ENCODE measurements at places on chromosomes 11 and 22. TPM values are rescaled to one million over a fixed set of nuclear protein-coding genes. Genes with fewer than 3 reads are reported as not detected.
A peak's percentile ranks its signal among the peaks of the same experiment; 100 is the strongest.

DNA sequence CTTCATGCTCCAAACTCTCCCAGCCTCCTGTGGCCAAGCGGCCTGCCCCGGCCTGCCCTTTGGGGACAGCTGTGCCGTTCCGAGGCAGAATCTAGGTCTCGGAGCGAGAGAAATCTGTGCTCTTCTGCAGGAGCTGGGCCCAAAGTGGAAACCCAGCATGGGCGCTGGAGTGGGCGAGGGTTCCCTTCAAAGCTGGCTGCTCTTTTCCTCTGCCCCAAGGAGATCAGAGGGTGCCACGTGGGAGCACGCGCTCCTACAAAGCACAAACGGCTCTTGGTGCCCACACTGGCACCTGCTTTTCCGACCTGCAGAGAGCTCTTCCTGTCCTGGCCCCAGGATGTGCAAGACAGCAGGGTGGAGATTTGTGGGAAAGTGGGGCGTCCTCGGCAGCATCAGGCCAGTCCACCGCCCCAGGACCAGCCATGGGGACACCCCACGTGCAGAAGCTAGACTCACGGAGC is 6.9 kb downstream of the OSBPL5 start:
- DNase-seq: no peak

DNA sequence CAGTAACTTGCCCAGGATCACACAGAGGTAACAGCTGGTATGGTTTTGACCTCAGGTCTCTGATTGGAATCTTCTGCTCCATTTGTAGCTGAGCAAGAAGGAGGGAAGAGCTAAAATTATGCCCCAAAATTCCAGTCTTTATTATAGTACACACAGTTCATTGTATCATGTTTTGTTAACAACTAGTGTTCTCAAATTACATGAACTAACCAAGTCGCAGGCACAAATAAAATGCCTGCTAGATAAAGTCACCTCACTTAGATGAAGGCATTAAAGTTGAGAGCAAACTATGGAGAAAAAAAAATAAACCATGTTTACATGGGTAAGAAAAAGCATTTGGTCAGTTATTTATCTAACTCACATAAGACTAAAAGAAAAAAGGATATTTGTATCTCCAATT is 58.8 kb downstream of the PDGFD start:
- DNase-seq: no peak

DNA sequence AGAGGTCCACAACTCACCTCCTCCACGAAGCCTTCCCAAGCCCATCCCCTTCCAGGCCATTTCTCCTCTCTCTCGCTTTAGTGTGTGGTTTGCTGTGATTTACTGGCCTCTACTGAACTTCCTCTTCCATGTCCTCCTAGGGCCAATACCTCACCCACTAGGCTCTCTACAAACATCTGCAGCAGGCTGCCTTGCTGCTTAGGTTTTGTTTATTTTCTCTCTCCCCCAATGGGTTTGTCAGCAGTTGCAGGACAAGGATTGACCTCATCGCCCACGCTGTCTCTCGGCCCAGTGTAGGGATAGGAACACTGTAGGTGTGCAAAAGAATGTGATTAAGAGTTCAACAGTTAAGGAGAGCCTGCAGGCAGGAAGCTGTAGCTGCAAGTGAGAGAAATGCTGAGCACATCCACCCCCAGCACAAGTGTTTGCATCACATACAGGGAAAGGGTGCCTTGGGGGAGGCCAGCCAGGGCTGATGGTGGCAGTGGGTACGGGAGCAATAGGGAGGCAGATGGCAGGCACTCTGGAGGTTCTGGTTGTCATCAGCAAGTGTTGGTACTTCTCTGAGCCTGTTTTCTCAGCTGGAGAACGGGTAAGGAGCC is 1.4 kb downstream of the PC start:
- DNase-seq: peak; percentile 63

Gene ZP1
- total RNA-seq: not detected

Gene NPAS4
- total RNA-seq: not detected

Gene TEX54
- total RNA-seq: 0.79 TPM

- no peak for DNase-seq
These were observed 22.8 kb upstream of the SLC25A1 start for GRCh38 chr22:19201130-19201868.

Gene SNX15
- 17.9 TPM for total RNA-seq

Gene SHANK3
- total RNA-seq: 0.17 TPM

Gene SPA17
- 2.4 TPM for total RNA-seq

DNA sequence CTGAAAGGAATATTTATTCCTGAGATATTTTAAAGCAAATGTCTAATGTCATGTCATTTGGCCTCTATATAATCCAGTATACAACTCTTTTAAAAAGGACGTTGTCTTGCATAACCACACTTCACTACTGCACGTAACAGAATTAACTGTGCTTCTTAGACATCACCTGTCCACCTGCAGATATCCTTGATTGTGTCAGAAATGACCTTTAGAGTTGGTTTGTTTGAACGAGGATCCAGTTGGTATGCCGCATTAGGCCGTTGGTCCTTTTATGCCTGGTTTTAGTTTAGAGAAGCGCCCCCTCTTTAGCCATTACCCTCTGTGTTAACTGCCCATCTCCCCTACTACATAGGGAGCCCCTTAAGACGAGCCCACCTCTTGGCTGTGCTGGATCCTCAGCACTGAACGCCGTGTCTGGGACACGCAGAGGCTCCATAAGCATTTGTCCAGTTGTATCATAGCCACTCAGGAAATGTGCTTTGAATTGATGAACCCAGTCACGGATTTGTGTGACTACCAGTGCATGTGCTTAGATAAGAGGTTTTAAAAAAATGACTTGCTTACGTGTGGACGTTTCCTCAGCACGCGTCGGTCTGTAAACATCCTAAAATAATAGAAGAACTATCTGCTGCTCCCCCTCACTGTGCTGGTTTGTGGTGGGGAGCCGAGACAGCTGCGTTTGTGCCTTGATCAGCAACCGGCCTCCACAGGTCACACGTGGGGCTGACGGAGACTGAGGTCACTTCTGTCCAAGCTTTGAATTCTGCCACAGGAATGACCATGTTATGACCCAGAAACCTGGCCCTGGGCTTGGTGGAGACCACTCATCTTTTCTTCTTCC is 4.0 kb downstream of the MICAL2 start:
- DNase-seq: no peak

Gene APOBEC3B
- total RNA-seq: 26.1 TPM

DNA sequence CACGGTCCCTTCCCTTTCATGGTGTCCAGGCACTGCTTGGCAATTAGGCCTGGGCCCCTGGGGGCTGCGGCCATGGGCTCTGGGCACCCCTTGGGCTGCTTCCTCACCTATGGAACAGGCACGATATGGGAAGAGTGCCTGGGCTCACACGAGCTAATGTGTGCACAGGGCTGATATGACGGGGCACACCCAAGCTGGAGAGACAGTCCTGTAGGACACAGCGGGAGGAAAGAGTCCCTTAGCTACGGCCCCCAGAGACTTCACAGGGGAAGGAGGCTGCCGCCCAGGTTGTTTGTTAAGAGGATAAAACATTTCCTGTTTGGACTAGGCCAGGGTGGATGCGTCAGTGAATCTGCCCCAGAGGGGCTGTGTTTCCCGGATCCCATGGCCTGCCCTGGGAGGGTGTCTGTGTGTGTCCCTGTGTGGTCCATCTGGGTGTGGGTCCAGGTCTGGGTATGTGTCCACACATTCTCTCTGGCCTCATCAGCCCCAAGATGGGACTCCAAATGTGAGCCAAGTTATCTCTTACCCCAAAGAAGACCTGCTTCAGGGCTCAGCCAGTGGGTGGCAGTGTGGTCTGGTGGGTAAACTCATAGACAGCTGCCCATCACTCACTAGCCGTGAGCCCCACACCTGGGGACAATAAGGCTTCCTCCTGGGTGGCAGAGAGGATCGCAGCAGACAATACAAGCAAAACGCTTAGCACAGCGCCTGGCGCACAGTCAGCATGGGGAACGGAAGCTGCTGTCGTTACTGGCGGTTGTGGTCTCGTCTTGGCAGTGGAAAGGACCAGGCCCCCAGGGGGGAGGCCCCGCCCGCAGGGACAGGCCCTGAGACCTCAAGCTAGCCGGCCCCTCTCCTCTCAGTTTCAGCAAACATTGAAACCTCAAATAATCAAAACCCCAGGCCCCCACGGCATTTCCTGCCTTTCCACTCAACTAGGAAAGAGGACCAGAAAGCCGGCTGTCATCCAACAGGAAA is 3.2 kb upstream of the EMID1 start:
- DNase-seq: peak; percentile 82

Gene TRIM29
- total RNA-seq: not detected

GRCh38 chr11:117912497-117912896 is 16.7 kb downstream of the TMPRSS13 start:
- DNase-seq: no peak

DNA sequence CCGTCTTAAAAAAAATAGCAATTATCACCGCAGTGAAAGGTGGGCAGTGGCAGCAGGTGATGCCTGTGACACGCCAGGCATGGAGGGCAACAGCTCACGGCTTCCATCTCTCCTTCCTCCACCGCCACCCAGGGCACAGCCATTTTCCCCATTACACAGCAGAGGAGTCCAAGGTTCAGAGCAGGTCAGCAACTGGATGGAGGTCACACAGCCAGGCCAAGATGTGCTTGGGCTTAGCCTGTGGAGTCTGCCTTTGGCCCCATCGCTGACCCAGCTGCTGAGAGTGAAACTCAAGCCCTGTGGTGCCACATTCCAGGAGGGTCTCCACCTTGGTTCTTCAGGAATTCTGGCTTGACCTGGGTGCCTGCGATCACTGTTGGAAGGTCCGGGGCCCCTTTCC is 411.1 kb downstream of the SHANK2 start:
- DNase-seq: no peak

- DNase-seq: peak; percentile 2
These were observed 500.3 kb upstream of the TENM4 start for GRCh38 chr11:79940974-79941735.

Gene PVALB
- total RNA-seq: not detected

DNA sequence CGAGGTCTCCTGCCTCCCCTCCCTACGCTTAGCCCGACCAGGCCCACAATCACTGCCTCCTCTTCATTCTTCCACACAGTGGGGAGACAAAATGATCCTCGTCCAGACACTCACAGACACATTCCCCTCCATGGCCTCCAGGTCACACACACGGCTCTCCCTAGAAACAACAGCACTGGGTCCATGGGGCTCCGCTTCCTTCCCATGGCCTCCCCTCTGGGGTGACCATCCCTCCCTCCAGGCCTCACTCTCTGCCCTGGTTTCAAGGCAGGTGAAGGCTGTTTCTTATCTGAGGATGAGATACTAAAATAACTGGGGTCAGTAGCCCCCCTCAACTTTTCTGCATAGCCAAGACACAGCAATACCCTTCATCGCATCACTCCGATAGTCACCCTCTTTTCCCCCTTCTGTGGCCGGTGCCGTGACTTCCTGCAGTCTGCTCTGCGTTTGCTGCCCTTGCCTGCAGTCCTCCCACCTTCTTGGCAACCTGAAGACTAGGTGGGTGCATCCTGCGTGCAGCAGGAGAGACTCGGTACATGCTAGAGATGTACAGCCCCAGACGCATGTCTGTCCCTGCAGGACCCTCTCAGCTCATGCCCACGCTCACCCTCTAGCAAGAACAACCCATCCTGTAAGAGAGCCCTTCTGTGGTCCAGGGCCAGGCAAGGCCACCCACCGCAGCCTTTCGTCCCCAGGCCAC is 55.8 kb downstream of the CD6 start:
- DNase-seq: peak; percentile 83

GRCh38 chr11:124627546-124627945 is 4.9 kb downstream of the TBRG1 start:
- no peak for DNase-seq

GRCh38 chr11:118609380-118610224 is 2.2 kb downstream of the PHLDB1 start:
- DNase-seq: peak; percentile 72

DNA sequence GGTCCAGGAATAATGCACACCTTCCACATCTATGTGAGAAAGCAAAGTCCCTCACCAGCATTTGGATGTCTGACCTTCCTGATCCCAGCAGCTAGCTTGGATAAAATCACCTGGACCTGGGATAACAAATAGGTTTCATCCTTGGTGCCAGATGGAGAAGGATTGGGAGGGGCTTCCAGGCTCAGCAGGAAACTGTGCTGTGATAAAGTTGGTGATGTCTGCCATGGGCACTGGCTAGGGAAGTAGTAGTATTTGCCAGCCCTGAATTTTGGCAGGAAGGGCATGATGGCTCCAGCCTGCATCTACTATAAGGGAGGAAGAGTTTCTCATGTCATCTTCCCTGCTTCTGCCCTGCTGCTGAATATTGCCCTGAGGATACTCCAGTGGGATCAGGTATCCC is 37.5 kb downstream of the C11orf91 start:
- DNase-seq: no peak

DNA sequence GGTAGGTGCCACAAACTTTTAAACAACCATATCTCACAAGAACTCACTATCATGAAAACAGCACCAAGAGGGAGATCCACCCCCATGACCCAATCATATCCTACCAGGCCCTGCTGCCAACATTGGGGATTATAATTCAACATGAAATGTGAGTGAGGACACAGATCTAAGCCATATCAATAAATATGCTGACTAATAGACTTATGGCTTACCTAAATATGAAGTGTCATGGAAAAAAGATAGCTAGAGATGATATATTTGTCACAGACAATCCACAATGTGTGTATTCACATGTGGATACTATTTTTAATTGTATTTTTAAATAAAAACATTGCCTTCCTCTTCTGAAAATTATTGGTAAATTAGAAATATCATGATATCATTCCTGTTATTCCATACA is 38.2 kb upstream of the RAB38 start:
- DNase-seq: no peak

DNA sequence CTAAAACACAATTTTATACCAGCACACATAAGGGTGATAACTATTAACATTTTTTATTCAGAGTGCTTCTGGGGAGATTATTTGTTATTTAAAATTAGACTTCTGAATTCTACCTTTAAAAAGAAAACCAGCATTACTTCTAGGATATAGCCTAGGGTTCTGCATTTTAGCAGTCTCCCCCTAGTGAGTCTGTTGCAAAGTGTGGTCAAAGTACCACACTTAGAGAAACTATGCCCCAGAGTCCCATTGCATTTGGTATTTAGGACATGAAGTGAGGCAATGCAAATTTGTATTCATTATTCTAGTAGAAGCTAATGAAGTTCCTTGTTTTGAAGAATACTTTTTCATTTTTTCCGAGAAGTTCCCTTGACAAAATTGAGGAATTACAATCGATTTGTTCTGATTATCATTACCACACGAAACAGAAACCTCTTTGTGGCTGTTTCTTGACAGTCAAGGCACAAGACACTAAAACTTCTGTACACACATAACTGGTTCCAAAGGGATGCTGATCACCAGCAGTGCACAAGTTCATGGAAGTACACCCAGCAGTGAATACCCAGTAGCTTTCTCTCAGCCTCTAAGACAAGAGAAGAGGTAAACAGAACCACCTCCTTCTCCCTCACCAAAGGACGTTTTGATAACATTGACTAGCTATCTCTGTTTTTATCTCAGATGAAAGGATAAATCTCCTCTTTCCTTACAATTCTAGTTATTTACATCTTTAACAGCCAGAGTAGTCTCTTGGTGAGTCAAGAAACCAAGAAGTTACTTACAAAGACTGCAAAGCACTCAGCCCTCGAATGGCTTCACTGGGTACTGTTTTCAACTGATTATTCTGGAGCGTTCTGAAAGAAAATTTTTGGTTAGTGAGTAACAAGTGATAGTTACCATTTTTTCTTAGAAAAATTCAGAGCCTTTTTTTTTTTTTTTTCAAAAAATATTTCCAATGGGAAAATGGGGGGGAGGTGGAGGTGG is 27.6 kb upstream of the CCDC34 start:
- no peak for DNase-seq

Data from activated CD4-positive, alpha-beta T cell treated with anti-CD3 and anti-CD28 coated beads, Interleukin-2, amount 10 ng/mL, durations not matched to agents 24 days and 14 days (primary cell).